ENCODE measurements at places on chromosomes 5 and 9. TPM values are rescaled to one million over a fixed set of nuclear protein-coding genes. Genes with fewer than 3 reads are reported as not detected.

Gene FABP6
- not detected for total RNA-seq

Gene LEAP2
- total RNA-seq: 2.9 TPM

Gene DBH
- not detected for total RNA-seq

Gene PCDHGA7
- total RNA-seq: 10.8 TPM

Gene C5orf58
- total RNA-seq: 0.80 TPM

Gene FOXD4
- 0.33 TPM for total RNA-seq

Gene SLC36A3
- total RNA-seq: not detected

Gene FAM169A
- 6.3 TPM for total RNA-seq

Gene DNM1
- total RNA-seq: 12.5 TPM

Gene TSSK1B
- 0.73 TPM for total RNA-seq

Gene FIBCD1
- not detected for total RNA-seq

Gene NUTM2G
- not detected for total RNA-seq

Gene HRH2
- total RNA-seq: 5.0 TPM

Gene ECM2
- total RNA-seq: 92.2 TPM

Gene BRINP1
- total RNA-seq: 8.8 TPM

Gene PCDHA10
- 0.64 TPM for total RNA-seq

Gene QSOX2
- 5.6 TPM for total RNA-seq

Gene DNAJC25
- 13.0 TPM for total RNA-seq

Gene GRAMD2B
- total RNA-seq: 206 TPM

Gene NMUR2
- not detected for total RNA-seq

Gene PCDHA5
- 0.16 TPM for total RNA-seq

Gene ACTBL2
- total RNA-seq: 1.2 TPM

Gene TOR1A
- total RNA-seq: 57.8 TPM

Gene OR1L8
- total RNA-seq: not detected

Gene DNAI1
- 1.6 TPM for total RNA-seq

Gene PCDHB6
- total RNA-seq: 1.4 TPM

Gene SPATA9
- total RNA-seq: 0.33 TPM

Gene CEMIP2
- total RNA-seq: 81.2 TPM

Gene FRRS1L
- 2.0 TPM for total RNA-seq

Gene SLC12A2
- total RNA-seq: 204 TPM

Gene OCLN
- 0.48 TPM for total RNA-seq

Gene FAM221B
- total RNA-seq: not detected

Gene TAF1L
- total RNA-seq: not detected

Gene REEP2
- total RNA-seq: 0.88 TPM

Gene APBA1
- 6.9 TPM for total RNA-seq

Gene NDUFS4
- total RNA-seq: 104 TPM

Gene IFNK
- total RNA-seq: not detected

Gene LCN15
- total RNA-seq: not detected

Gene HSD17B3
- 1.1 TPM for total RNA-seq

Gene PCDHB16
- total RNA-seq: 6.3 TPM

Gene CARD9
- 3.0 TPM for total RNA-seq

Measured in breast epithelium (tissue), 4 donors.